ENCODE measurements at places on chromosomes 1 and 21.

GRCh38 chr21:31409831-31410487 lies 65.9 kb upstream of the TIAM1 start:
- no peak overlapping the region for H3K4me3 ChIP-seq
- DNase-seq = peak; percentile 41
- H3K27ac ChIP-seq = no peak overlapping the region
- no peaks in the 10 kb centered on the region for H3K4me1 ChIP-seq

GRCh38 chr21:43767984-43768867 lies 7.9 kb downstream of the CSTB start:
- H3K4me1 ChIP-seq = peaks cover 8% of the 10 kb centered on the region
- no peaks in the 10 kb centered on the region for H3K27me3 ChIP-seq
- H3K4me3 ChIP-seq = no peak overlapping the region
- H3K36me3 ChIP-seq = peaks cover 6% of the 10 kb centered on the region
- H3K27ac ChIP-seq = no peak overlapping the region

DNA sequence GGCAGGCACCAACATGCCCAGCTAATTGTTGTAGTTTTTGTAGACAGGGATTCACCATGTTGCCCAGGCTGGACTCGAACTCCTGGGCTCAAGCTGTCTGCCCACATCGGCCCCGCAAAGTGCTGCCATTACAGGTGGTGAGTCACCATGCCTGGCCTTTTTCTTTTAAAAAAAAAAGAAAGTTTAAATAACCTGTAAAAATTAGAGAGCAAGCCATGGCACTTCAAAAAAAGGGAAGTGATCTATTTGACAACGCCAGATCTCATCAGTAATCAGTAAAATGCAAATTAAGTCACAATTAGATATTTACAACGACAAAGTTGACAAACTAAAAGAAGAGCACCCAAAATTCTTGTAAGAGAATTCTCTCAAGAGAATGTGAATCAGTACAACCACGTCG lies 2.9 kb upstream of the RBBP5 start:
- DNase-seq = no peak
- H3K36me3 ChIP-seq = no peaks in the 10 kb centered on the region
- no peaks in the 10 kb centered on the region for H3K27me3 ChIP-seq
- H3K4me1 ChIP-seq = peaks cover 15% of the 10 kb centered on the region

GRCh38 chr1:95415146-95415545 lies 181.1 kb downstream of the RWDD3 start:
- DNase-seq = no peak
- H3K4me3 ChIP-seq = no peak overlapping the region
- H3K36me3 ChIP-seq = no peaks in the 10 kb centered on the region
- no peaks in the 10 kb centered on the region for H3K27me3 ChIP-seq
- no peak overlapping the region for H3K27ac ChIP-seq

GRCh38 chr1:186104459-186104858 lies 270.6 kb downstream of the TPR start:
- H3K4me1 ChIP-seq = no peaks in the 10 kb centered on the region
- no peak overlapping the region for H3K27ac ChIP-seq
- DNase-seq = no peak
- H3K27me3 ChIP-seq = no peaks in the 10 kb centered on the region

All from tibial artery (tissue), 4 donors.